ENCODE measurements at places on chromosomes 16 and 17. TPM values are rescaled to one million over a fixed set of nuclear protein-coding genes. Genes with fewer than 3 reads are reported as not detected.
A peak's percentile ranks its signal among the peaks of the same experiment; 100 is the strongest.

DNA sequence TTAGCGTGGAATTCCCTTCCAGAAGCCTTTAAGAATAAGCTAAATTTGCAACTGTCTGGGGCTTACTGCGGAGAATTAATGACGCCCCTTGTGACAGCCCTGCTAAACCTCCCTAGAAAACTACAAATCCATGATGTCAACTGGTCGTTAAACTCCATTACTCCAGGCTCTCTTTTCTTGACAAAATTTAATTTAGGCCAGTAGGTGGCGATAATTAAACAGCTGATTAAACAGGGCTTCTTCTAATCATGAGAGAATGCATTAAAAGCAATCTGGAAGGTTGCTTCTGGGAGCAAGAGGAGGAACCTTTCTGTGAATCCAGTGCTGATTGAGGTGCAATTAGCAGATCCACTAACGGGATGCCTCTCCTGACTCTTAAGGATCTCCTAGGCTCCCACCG is 8.1 kb upstream of the NLRP1 start:
- peak; percentile 63 for DNase-seq

GRCh38 chr16:69618307-69618706 is 52.5 kb downstream of the NFAT5 start:
- no peak for DNase-seq

DNA sequence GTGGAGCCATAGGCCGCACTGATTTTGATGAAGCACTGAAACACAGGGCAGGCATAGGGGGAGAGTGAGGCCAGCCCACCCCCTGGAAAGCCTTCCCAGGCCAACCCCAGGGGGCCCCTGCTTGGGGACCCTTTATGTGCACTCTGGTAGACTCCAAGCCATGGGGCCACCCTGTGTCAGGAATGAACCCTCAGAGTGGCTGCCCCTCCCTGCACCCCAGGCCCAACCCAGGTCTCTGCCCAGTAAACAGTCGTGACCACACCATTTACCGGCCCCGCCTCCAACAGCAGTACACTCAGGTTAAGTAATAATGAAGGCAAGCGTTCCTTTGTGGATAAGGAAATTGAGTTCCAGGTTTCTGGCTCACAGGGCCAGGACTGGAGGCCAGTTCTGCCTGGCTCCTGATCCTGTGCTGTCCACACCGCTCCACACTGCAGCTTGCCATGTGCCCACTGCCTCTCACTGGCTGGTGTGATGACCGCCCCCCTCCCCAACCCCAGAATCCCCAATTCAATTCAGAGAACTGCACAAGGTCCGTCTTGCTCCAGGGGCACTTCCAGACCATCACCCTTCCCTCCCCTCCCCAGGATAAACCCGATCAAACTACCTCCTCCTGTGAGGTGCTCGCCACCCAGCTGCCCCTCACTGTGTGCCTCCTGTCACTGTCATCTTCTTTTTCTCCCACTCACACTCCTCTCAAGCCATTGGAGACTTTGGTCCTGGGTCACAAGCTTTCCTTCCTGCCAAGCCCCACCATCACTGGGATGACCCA is 13.6 kb downstream of the PIMREG start:
- no peak for DNase-seq

DNA sequence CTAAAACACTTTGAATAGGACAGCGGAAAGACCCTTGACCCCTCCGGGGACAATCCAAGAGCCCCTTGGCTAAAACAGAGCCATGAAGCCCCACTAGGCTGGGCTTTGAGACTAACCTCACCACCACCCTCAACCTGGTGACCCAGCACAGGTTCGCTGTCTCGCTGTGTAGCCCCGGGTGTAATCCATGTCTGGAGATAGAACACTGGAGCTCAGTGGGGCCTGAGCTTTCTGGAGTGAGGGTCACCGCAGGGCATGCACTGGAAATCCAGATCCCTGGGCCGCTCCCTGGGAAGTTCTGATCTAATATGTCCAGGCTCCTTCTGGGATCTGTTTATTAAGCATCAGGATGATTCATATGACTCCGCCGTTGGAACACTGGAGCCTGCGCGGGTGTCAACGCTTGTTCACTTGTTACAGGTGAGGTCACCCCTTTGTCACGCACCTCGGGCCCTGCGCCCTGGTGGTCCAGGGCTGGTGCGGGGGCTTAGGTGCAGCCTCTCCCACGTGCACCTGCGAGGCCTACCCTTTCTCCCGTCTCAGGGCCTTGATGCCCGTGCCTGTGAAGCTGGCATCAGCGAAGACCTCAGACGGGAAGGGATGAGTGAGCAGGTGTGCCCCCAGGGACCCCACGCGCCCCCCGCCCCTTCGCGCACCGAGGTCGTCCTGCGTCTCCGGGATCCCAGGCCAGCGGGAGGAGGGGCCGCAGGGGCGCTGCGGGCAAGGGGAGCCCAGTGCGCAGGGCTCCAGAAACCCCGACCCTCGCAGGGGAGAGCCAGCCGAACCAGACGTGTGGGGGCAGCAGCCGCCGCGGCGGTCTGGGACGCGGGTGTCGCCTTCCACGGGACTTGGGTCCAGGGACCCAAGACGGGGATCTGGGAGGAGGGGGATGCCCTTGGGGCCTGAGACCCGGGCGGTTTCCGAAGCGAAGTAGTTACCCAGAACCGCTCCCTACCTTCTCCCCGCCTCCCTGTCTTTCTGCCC is 224.1 kb upstream of the FOXF1 start:
- no peak for DNase-seq

GRCh38 chr17:48074322-48075081 is 26.3 kb downstream of the NFE2L1 start:
- DNase-seq: peak; percentile 81

DNA sequence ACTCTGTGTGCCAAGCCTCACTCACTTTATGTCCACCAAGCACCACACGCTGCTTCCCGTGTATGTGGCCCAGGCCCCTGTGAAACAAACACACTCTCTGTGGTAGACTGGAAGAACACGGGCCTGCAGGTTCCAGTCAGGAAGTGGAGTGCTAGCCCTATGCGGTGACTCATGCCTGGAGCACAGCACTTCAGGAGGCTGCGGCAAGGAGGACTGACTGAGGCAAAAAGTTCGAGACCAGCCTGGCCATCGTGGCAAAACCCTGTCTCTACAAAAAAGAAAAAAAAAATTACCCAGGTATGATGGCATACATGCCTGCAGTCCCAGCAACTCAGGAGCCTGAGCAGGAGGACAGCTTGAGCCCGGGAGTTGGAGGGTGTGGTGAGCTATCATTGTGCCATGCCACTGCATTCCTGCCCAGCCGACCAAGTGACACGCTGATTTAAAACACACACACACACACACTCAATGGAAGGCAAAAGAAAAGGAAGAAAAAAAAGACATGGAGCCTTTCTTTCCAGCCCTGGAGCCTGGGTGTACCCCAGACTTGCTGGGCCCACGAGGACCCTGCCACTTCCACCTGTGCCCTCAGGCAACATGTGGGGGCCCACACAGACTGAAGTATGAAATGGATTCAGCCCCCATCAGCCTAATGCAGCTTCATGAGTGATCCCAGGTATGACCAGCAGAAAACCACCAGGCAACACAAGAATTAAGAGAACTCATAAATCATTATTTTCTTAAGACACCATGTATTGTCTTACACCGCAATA is 126.6 kb downstream of the ANKRD11 start:
- no peak for DNase-seq

- no peak for DNase-seq
Observed at GRCh38 chr16:88814144-88814502, 2.4 kb upstream of the APRT start.

DNA sequence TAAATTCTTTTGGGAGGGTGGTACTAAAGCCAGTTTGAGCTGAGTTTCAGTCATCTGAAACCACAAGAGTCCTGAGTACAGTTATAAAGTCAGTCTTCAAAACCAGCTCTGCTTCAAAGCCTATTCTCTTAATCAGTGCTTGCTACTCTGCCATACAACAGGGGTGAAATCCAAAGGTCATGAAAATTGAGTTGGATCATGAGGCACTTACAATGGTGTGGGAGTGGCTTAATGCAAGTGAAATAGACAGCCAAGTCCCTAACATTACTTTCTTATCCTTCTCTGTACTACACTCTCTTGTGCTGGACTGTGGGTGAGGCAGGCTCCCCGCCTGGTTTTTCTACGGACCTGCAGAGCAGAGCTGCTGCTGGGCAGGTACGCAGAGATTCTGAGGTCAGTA is 12.4 kb downstream of the CBLN1 start:
- DNase-seq: no peak

DNA sequence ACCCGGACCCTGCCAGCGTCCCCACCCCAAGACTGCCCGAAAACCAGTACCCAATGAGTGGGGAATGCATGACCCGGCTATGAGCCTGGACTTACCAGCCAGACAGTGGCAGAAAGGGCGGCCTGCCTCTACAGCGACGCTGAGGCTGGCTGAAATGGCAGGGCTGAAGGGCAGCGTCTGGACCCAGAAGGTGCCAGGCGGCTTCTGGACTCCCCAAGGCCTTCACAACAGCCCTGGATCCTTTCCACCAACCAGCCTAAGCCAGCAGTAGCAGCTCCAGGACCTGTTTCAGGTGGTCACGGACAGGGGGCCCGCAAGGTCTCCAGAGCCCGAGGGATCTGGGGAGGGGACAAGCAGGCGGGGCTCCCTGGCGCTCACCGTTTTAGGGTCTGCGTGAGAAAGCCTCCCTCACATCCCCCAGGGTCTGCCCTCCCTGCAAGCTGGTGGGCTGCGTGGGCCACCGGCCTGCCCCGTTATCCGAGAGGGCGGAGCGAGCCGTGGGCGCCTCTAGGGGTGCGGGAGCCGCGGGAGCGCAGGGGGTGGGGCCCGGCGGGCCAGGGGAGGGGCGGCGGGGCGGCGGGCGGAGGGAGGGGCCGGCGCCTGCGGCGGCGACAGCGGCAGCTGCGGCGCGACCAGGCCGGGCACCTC is at the start of gene RIPOR1:
RIPOR1 (plus strand) TSS at position 608 of the 648 bp plus-strand sequence. CDS start 9,618 bp downstream, outside the sequence.
- peak; percentile 78 for DNase-seq

The CCDC182 gene
- polyA plus RNA-seq: not detected

All from B cell (primary cell).